ENCODE measurements at places on chromosomes 6 and 20. TPM values are rescaled to one million over a fixed set of nuclear protein-coding genes. Genes with fewer than 3 reads are reported as not detected.

GRCh38 chr6:106858653-106859092 is 115.9 kb downstream of the CD24 start:
- peak; percentile 32 for DNase-seq

DNA sequence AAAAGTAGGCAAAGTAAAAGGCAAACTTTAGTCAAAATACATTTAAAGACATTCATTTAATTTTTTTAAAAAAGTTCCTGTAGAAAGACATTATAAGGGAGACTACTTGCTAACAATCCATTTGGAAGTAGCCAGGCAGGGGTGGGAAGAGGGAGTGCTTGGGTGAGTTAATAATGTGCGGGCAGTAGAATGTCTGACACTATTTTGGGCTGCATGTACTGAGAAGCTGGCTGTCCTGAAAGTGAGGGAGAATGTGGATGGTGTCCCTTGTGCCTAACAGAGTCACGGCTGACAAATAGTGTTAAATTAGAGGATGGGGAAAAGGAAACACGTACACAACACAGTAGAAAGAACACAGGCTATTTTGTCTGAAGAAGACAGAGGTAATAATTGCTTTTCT is 142.5 kb downstream of the LCA5 start:
- no peak for DNase-seq

GRCh38 chr6:123415844-123416468 is 220.8 kb downstream of the TRDN start:
- peak; percentile 46 for DNase-seq

- no peak for DNase-seq
Observed at GRCh38 chr6:104956731-104957294, at the start of gene LIN28B. TSS of gene LIN28B (plus strand) at chr6:104957107. CDS start at chr6:104957251, 144 bp downstream.

DNA sequence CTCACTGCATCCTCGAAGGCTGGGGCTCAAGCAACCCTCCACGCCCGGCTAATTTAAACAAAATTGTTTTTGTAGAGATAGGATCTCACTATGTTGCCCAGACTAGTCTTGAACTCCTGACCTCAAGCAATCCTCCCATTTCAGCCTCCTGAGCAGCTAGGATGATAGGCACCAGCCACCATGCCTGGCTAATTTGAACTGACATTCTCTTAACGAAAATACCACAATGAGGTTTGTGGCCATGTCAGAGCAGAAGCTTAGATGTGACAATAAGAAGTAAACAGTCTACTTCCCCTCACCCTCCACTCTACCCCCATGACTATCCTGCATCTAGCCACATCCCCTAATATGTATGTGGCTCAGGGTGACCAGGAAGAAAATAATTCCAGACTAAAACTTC is 74.8 kb upstream of the PLCB4 start:
- DNase-seq: no peak

DNA sequence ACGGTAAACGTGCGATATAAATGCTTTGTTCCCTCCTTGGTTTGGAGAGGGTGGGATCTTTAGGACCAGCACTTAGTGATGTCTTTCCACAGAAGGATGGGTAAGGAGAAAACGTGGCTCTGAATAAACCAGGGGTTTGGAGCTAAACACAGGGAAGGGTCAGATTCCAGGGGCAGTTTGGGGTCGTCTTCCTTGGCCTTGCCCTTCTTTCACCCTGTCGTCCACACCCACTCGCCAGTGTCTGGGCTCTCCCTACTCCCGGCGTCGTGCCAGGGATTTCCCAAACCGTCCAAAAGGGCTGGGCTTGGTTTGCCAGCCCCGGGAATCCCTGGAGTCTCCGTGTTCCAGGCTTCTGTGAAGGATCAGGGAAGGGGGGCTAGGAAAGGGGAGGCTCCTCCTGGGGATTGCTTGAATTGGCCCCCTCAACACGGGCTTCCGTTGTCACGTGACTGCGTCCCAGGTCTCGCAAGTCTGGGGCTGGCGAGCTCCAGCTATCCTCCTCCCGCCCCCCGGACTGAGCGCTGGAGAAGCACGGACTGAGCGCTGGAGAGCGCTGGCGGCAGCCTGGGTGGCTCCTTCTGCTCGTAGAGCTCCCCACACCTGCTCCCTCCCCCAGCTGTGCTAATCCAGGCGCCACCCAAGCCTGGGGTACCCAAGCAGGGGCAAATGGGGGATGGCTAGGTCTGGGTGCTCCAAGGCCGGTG is 9.4 kb upstream of the ARMC12 start:
- peak; percentile 97 for DNase-seq

DNA sequence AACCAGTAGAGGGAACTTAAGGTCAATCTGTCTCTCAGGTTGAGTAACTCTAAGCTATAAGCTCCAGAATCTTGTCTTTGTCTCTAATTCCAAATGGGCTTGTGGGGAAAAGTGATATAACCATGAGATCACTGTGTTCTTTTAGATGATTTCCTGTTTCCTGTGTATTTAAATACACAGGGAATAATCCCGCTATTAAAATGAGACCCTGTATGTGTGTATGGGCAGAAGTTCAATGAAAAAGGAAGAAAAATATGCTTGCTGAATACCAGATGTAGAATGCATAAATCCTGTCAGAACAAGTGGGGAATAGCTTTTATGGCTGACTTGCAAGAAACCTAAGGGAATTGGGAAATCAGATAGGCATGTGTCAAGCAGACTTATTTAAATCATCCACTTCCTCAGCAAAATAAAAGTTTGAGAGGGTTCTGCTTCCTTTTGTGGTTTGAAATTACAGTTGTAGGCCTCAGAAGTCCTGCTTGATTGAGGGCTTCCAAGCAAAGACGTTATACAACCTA is 164.7 kb upstream of the PDE7B start:
- peak; percentile 45 for DNase-seq

GRCh38 chr20:57522380-57523140 is 2.4 kb downstream of the CTCFL start:
- DNase-seq: no peak

- DNase-seq: no peak
Observed at GRCh38 chr6:167567142-167568033, 242.5 kb downstream of the TTLL2 start.

- DNase-seq: no peak
Observed at GRCh38 chr6:122449069-122449468, 22.5 kb downstream of the SERINC1 start.

GRCh38 chr20:25249198-25249931 is 1.5 kb downstream of the PYGB start:
- DNase-seq: no peak

DNA sequence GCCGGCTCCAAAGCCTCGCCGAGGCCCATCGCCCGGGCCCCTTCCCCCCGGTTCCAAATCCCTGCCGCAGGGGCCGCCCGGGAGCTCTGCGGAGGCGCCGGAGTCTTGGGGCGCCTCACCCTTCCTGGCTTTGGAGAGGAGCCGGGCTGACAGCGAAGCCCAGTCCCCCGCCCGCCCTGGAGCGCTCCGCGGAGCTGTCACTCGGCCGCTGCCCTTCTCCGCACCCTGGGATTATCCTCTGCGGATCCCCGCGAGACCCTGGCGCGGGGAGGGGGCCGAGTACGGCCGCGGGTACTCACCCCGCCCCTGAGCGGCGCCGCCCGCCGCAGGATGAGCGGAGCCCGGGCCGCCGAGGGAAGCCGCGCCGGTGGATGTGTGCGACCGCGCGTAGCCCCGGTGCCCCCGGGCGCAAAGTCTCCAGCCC is 343 bp downstream of the SNAP91 start:
- no peak for DNase-seq

GRCh38 chr20:9214685-9215084 is 145.8 kb downstream of the PLCB4 start:
- peak; percentile 55 for DNase-seq

DNA sequence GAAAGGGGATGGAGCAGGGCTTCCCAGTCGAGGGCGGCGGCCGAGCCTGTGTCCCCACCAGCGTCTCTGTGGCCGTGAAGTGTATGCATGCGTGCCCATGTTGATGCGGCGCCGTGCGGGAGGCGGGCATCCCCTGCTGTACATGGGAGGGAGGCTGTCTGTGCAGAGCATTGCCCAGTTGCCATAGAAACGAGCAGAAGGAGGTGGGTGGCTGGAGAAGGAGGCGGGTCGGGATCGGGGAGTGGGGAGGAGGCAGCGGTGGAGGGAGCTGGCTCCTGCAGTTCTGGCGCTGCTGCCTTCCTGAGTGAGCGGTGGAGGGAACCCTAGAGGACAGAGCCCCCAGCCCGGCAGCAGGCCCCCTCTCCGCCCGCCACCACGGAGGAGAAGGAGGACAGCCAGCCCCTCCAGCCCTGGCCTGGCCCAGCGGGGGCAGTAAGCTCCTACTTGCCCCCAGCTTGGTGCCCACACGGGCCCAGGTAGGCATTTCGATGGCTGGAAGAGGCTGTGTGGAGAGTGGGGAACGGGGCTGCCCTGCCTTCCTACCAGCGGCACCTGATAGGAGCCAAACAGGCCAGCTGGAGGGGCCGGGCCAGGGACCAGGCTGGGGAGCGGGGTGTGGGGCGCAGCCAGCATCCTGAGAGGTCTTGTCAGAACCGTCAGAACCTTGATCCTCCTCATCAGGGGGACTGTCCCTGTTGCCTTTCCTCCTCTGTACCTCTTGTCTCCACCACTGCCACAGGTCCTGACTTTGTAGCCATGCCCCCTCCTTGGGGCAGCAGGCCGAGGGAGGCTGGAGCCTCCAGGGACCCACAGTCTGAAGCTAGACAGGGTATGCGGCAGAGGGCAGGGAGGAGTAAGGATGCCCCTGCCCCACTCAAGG is 41.3 kb downstream of the SPDEF start:
- DNase-seq: peak; percentile 29

DNA sequence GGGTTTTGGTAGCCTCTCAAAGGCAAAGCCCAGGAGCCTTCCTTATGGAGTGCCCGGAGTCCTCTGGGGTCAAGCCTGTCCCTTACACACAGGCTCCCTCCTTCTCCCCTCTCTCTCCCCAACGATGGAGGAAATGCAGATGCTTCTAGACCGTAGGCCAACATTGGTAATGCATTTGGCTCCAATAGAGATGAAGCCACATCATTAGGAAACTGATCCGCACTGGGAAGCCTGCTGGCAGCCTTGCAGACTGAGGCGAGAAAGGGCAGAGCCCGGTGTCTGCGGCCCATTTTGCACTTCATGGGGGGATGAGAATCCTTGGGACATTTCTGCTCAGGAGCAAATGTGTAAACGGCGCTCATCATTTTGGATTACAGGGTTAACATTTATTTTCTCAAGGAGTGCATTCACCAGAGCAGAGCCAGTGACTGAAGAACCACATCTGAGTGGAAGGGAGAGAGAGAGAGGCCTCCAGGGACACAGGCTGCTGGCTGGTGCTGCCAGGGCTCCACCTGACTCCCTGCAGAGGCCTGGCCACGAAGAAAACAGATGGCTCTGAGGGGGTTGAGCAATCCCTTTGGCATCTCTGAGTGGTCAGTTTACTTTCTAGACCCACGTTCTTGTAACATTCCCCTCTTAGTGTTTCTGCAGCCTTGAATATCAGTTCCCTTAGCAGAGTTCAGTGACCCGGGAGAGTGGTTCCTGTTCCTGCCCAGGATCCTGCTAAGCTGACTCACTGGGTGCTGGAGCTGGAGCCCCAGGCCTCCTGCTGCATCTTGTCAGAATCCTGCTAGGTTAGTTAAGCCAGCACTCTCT is 4.4 kb upstream of the CST3 start:
- DNase-seq: peak; percentile 98

- DNase-seq: no peak
Observed at GRCh38 chr20:62400021-62400420, 7.1 kb downstream of the CABLES2 start.

DNA sequence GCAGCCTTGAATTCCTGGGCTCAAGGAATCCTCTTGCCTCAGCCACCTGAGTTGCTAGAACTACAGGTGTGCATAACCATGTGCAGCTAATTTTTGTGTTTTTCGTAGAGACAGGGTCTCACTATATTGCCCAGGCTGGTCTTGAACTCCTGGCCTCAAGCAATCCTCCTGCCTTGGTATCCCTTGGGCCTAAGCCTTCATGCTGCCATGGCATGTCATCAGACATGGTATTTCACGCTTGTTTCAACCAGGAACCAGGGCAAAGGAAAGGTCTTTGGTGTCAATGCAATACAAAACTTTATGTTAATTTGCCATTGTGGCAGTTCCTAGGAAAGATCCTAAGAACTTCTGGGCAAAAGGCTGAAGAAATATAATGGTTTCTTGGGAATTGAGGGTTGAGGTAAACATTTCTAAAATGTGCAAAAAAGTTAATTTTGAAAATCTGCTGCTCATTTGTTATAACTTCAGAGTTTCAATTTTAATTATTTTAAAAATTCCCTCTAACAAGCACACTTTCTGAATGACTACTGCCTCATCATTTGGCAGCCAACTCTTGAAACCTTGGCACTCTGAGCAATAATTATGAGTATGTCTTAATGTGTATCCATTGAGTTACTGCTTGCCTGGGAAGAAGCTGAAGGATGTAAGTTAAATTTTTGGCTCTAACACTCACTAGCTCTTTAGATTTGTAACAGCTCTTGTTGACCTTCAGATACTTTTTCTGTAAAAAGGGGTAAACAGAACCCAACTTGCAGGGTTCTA is 154.1 kb downstream of the GJA10 start:
- no peak for DNase-seq

GRCh38 chr6:2007165-2007564 is 238.2 kb downstream of the GMDS start:
- no peak for DNase-seq

DNA sequence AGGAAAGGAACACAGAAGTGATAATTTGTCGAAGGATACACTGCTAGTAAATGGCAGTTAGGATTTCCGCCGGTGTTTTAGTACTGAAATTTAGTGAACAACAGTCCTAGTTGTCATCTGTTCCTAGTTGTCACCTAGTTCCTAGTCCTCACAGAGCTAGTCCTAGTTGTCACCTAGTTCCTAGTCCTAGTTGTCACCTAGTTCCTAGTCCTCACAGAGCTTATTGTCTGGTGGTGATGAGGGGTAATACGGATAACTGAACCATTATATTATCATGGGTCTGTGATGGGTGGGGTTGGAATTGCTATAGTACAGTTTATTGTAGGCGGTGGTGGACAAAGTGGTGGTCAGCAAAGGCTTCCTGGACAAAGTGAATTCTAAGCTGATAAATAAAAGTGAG is 1.8 kb downstream of the SNRNP48 start:
- no peak for DNase-seq

The ZFP64 gene
- 9.1 TPM for total RNA-seq

The SSTR4 gene
- total RNA-seq: not detected

The CD109 gene
- 64.8 TPM for total RNA-seq

The MYLIP gene
- total RNA-seq: 9.1 TPM

The ASIP gene
- not detected for total RNA-seq

All from LHCN-M2 (cell line).